ENCODE measurements at places on chromosomes 6 and 20.

- DNase-seq = no peak
Measured at GRCh38 chr6:145012039-145012662, 723.2 kb downstream of the EPM2A start.

- no peak for DNase-seq
Measured at GRCh38 chr20:63312690-63313348, 19.8 kb downstream of the COL20A1 start.

- DNase-seq = no peak
Measured at GRCh38 chr20:44093249-44093582, 93.8 kb downstream of the JPH2 start.

DNA sequence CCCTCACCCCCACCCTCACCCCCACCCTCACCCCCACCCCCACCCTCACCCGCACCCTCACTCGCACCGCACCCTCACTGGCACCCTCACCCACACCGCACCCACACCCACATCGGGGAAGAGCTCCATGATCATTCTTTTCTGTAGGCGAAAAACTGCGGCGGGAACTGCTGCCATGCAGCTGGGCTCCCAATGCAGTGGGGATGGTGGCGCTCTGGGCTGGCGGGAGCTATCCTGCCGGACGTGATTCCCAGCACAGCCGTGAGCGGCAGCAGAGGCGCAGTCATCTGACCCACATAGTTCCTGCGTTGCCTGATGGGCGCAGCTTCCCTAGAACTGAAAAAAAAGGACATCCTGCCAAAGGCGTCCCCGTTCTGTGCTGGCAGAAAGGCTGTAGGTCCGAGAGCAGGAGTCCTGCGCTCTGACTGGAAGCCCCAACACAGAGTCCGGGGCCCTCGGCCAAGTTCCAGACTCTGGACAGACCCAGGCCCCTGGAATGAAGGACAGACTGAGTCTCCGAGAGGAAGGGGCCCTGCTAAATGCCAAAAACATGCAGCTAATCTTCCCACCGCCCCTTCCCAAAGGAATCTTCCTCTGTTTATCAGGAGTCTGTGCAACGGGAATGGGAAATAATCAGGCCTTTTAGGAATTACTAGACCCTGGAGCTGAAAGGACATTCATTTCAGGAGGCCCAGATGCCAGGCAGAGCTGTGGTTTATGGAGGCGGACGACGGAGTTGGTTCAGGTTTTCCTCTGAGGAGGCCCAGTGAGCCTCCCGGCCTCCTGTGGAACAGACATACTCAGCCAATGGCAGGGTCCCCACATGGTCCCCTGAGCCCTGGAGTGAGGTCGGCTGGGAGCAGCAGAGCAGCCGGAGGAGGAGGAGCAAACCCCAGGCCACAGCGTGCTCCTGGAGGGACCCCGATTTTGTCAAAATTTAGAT, 14.1 kb upstream of the TCFL5 start:
- DNase-seq = no peak

DNA sequence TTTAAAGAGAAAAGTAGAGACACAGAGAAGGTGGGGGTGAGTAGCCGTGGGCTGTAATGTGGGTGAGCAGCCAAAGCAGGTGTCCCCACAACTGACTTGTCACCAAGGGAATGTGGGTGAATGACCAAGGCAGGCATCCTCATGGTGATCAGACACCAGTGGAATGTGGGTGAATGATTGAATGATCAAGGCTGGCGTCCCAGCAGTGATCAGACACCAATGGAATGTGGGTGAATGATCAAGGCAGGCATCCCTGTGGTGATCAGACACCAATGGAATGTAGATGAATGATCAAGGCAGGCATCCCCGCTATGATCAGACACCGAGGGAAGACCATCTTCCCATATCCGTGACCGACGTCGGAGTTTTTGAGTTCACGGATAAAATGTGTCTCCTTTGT, 49.8 kb upstream of the OR14J1 start:
- no peak for DNase-seq

DNA sequence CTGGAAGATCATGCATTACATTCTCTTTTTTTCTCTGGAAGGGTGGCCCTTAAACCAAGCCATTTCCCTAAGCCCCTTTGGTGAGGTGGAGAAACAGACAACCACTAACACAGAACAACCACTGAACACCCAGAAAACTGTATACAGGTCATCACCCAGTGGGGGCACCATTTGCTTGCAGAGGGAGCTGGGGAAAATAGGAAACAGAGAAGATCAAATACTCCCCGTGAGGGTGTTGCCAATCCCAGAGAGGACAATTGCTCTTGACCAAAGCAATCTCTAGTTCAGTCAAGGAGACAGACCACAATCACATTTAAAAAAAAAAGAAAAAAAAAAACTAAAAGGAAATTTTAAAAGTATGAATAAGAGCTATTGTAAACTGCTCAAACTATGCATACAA, 865 bp upstream of the DAAM2 start:
- no peak for DNase-seq

GRCh38 chr20:64112691-64113443, 5.5 kb upstream of the NPBWR2 start:
- no peak for DNase-seq

DNA sequence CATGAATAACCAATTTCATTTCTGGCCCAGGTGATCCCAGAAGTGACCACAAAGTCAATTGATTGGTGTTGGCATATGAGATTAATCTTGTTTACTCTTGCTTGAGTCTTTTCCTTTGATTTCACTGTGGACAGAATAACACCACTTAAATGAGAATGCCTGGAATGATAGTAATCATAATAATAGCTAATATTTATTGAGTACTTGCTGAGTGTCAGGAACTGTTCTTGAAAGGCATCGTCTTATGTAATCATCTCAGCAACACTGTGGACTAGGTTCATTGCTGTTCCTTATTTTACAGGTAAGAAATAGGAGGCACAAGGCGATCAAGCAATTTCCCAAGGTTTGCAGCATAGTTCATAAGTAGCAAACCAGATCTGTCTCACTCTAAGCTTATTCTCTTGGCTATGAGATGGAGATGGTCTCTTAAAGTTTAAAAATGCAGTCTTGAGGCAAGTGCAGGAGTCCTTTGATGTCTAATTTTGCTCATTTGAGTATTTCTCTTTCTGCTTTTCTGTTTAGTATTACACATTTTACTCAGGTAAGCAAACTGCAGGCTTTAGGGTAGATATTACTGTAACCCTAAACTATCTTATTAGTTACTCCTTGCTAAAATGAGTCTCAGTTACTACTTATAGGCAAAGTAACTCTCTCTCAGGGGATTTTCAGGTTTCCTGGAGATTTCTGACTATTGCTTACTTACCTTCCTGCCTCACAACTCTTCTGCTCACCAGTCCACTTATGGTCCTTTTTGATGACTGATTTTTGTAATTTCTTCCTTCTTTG, 6.3 kb downstream of the ADGRG6 start:
- no peak for DNase-seq

DNA sequence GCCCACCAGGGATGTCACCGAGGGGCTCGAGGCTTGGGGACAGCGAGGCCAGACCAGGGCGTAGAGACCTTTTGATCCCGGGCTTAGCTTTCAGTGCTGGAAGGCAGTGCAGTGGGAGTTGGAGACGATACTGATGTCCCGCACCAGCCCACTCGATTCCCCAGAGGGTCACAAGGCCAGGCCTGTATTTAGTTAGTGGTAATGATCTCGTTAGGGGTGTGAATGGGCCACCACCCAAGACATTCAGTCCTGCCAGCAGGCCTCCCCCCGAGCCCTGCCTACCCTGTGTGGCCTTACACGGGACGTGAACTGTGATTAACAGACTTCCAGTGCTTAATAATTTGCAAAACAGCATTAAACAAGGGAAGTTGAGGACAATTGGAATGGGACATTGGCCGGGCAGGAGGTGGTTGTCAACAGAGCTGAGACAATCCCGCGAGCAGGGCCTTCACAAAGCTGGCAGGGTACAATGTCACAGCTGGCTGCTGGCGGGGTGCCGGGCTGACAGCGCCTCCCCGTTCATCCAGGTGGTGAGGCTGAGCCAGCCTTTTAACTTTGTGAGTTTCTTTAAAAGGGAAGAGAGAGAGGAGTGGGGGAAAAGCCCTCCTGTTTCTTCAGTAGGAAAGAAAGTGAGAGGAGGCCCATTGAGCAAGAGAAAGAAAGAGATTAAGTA, 175.3 kb upstream of the RALGAPA2 start:
- DNase-seq = no peak

DNA sequence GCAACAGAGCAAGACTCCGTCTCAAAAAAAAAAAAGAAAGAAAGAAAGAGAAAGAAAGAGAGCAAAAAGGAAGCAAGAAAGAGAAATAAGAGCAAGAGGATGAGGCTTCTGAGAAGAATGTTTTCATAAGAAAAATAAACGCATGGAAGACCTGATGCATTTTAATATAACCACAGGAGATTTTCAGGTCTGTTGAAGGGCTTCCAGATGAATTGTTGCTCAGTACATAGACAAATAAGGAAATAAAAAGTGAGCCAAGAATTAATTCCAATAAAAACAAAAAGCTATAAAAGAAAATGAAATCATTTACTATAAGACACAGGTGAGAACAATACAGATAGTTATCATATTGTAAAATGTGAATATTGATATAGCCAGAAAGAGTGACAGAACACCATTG, 43.5 kb downstream of the PERP start:
- DNase-seq = no peak

DNA sequence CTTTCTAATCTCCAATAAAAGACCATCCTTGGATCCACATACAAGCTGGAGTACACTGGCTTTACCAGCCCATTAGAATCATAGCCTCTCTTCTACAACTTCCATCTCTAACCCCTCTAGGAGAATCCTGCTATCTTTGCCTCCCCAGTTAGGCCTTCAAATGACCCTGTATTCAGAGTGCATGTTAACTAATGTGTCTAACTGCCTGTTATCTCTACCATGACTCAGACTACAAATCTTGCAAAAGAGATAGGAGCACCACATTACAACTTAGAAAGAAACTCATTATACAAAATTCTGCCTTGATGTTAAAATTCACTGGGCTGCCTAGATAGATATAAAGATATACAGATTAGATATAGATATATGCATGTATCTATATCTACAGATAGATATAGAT, 28.2 kb downstream of the GPR63 start:
- no peak for DNase-seq

DNA sequence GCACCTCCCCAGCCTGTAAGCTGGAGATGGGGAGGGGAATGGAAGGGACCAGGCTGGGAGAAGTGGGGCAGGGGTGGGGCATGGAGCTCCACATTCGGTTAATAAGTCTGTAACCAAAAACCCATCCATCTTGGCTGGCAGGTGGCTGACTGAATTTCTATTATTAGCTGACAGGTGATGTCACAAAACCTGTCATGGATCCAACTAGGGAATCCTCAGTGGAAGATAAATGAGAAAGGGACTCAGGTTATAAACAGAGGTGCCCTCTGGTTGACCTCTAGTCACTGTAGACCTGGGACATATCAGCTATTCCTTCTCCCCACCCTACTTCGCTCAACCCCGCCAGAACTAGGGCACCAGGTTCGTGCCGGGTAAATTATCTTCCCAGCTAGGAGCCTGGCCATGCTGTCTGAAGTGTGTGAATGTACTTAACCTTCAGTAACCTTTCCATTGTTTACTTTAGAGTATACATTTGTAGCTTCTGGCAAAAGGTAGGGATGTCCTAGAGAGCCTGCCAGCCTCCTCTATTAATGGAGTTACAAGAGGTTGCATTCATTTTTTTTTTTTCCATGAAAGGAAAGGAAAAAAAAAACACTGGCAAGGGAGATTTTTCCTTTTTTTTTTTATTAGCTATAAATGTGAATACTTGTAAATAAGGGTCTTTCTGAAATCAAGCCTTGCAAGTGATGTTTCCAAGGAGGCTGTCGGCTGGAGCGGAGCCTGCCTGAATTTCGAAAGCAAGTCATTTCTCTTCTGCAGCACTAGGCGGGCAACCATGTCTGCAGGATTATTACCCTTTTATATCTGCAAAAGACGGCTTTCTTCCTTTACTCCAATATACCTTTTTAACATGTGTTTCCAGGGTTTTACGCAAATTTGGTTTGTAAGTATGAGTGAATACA, 135.9 kb downstream of the TMEM242 start:
- DNase-seq = no peak

DNA sequence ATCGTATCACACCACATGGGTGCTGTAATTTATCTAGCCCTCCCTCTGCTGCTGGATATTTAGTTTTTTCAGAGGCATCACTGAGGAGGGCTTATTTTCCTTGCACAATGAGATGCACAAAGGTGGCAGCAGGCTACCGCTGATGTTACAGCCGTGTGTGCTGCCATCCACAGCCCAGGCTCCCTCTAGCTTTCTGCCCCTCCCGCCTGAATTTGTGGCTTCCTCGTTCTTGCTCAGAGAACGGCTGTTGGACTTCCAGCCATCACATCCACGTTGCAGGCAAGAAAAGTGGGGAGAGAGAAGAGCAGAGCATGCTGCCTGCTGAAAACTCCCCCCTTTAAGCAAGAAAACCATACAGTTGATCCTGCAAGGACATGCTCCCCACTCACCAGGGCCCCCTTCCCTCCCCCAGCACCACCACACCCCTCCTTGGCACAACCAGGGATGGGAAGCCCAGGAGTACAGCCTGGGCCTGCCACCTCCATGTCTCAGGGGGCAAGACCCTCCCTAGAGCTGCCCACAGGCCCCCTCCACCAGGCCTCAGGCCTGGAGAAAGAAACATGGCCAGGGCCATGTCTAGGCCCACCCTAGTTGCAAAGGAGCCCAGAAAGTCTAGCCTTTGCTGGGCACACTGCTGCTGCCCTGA, 102.6 kb downstream of the MRPL14 start:
- DNase-seq = no peak

GRCh38 chr6:52788478-52788877, 15.1 kb downstream of the GSTA1 start:
- DNase-seq = no peak

DNA sequence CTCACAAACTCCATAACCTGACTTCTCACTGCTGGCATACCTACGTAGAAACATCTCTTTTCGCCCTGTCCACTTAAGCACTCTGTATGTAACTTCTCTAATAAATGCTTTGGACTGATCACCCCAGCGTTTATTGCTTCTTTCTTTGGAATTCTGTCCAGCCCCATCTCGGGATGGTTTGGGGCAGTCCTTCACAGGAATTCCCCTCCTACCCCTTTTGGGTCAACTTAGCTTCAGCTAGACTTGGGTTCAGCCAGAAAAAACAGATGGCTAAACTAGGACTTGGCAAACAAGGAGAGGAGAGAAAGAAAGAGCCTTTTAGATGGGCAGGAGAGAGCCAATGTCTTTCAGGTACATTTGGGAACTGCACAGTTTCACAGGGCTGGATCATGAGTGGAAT, 3.9 kb upstream of the LTV1 start:
- DNase-seq = no peak

DNA sequence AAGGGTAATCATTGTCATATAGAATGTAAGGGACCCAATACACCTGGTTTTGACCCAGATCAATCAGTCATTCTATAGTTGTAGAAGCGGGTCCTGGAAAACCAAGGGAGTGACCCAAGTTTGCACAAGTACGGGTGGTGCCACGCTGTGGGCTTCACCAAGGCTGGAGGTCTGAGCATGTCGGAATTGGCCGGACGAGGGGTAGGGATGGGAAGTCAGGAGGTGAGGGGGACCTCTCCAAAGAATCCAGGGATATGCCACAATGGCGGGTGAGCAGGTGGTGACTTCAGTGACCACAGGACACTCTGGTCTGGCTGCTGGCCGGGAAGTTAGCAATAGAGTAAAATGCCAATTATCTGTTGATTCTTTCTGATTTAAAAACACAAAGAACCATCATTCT, 186.6 kb upstream of the FOXQ1 start:
- DNase-seq = no peak

Measured in stimulated activated CD4-positive, alpha-beta T cell treated with anti-CD3 and anti-CD28 coated beads, Interleukin-12 subunit alpha, Interleukin-12 subunit beta, amount 100 ng/mL, for 4 hours (primary cell).